Activated CD4-positive, CD25-positive, alpha-beta regulatory T cell treated with anti-CD3 and anti-CD28 coated beads, Interleukin-2, amount 50 U/mL, for 16 hours (primary cell): ENCODE measurements at places on chromosomes 6 and 20.

DNA sequence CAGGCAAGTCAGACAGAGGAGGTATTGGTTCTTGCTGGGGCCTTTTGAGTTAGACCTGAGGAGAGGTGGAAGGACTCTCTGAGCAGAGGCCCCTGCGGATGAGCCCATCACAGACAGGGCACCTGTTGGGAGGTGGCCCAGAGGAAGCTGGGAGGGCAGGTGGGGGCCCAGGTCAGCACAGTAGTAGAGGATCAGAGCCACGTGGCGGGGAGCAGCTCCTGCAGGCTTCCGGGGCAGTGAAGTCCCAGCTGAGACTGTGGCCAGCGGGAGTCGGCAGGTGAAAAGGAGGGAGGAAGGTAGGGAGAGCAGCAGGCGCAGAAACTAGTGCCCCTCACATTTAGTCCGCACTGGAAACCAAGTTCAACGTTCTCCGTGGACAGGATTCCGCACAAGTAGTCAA is 61.8 kb downstream of the RSPH3 start:
- no peak for DNase-seq

GRCh38 chr6:90374201-90374600 is 77.6 kb upstream of the BACH2 start:
- no peak for DNase-seq

GRCh38 chr6:6694368-6694780 is 105.9 kb downstream of the LY86 start:
- no peak for DNase-seq

- DNase-seq, result no peak
These were observed 293.9 kb downstream of the QKI start for GRCh38 chr6:163708466-163708865.

- no peak for DNase-seq
These were observed 1029.5 kb upstream of the GJE1 start for GRCh38 chr6:141103246-141103645.

DNA sequence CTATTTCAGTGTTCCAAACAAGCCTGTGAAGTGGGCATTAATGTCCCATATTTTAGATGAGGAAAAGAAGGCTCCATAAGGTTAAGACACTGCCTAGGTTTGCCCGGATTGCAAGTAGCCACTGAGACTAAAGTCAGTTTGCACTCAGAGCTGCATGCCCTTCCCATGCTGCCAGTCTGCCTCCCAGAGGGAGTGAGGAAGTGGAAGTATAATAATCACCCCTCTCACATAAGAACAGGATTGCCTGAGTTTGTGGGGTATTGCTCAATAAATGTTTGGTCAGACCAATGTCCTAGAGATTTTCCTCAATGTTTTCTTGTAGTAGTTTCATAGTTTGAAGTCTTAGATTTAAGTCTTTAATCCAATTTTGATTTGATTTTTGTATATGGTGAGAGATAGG is 43.9 kb upstream of the CLIC5 start:
- no peak for DNase-seq

GRCh38 chr6:156752666-156753301 is 24.4 kb upstream of the ARID1B start:
- DNase-seq, result no peak

DNA sequence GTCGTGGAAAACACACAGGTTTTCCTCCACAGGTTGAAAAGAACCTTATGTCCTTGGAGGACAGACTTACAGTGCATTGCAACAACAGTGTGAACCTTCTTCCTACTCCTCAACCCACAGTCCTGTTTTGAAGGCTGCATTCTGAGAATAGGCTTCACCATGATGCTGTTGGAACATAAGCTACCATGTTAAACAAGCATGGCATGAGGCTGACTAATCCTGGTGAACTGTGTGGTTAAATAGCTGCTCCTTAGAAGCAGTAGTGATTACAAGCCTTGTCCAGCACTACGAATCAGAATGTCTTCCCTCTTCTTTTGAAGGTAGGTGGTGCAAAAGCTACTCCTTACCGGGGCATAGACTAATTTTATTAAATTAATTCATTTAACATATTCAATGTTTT is 368.5 kb upstream of the EPHA7 start:
- DNase-seq, result no peak

DNA sequence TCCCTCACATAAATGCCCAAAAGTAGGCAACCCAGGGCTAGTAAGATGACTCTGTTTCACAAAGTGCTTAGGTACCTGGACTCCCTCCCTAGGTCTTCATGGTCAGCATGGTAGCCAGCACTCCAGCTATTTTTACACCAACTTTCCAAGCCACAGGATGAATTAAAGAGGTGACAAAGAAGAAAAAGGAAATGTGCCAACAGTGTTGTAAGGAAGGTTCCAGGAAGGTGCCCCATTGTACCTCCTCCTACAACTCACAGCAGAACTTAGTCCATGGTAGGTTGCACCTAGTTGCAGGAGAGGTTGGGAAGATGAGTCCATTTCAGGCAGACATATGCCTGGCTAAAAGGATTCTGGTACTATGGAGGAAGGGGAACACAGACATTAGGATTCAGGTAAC is 19.7 kb upstream of the RNF8 start:
- DNase-seq, result no peak

- DNase-seq, result no peak
These were observed 521.0 kb upstream of the ARID1B start for GRCh38 chr6:156256161-156256560.
